ENCODE measurements at places on chromosomes 1 and 21.

DNA sequence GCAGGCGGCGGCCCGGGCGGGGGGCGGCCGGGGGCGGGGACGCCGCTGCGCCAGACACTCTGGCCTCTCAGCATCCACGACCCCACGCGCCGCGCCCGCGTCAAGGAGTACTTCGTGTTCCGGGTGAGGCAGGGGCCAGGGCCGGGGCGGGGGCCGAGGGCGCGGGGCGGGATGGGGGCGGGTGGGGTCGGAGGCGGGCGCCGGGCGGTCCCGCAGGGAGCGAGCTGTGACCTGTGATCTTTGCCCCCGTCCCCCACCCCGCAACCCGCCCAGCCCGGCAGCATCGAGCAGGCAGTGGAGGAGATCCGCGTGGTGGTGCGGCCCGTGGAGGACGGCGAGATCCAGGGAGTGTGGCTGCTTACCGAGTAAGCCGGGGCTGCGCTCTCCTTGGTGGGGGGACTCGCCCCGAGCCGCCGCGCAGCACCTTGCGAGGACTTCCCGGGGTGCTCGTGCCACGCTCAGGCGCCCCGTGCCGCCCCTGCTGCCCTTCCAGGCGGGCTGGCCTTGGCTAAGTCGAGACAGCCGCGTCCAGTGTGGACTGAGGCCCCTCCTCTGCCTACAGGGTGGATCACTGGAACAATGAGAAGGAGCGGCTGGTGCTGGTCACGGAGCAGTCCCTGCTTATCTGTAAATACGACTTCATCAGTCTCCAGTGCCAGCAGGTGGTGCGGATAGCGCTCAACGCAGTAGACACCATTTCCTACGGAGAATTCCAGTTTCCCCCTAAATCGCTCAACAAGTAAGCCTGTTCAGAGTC is 514 bp downstream of the TPRG1L start:
- no peak for DNase-seq

GRCh38 chr1:148318123-148318903 is 164.8 kb downstream of the PPIAL4G start:
- DNase-seq, result peak; percentile 63

- no peak for DNase-seq
Observed at GRCh38 chr1:32702599-32703478, at the start of gene SYNC. Gene SYNC, minus strand, starts transcription at chr1:32702770. Its CDS starts 110 bp downstream, at chr1:32702660.

DNA sequence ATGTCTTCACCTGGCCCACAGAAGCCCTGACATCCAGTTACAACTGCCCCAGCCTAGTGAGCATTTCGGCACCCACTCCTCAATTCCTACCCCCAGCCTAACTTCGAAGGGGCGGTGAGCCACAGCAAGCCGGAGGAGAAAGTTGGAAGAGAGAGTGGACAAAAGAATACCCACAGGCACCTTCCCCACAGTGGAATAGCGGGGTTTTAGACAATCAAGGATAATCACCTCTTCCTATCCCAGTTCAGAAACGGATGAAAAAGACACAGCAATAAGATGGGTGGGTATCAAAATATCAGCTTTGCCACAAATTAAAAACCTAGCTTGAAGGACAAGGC is 1.3 kb upstream of the LSS start:
- DNase-seq, result no peak

DNA sequence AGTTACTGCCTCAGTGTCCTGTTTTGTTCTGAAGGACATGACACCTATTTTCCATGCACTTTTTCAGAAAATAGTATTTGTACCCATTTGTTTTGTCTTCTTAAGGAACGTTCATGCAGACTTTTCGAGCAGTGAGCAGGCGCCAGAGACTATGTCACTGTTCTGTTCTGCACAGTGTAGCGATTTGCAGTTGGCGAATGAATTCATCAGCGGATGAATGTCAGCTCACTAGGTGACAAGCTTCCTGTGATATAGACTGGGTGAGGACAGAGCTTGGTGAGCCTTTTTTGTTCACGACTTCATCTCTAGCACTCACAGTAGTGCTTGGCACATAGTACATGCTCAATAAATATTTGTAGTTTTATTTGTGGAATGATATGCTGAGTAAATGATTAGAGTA is 177.8 kb downstream of the NFIA start:
- DNase-seq, result no peak

DNA sequence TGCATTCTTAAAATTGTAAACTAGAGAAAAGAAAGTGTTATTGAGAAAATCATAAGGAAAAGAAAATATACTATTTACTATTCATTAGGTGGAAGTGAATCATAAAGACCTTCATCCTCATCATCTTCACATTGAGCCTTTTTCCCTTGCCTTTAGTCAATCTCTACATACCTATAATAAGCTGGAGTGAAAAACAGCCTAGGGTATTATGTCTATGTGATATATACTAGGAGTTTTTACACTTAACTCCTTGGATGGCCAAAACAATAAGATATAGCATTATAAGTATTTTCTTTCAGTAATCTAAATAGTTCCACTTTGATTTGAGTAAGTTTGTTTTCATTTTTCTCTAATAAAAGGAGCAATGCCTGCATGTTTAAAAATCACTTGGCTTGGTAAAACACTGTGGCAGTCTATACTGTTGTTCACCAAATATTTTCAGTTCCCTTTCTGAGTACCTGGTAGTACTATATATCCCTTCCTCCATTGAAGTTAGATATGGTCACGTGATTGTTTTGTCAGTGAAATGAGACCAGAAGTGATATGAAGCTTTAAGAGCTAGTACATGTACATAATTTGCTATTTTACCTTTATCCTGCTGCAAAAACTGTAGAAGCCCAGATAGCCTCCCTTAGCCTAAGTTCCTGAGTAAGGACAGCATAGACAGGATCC is 78.3 kb downstream of the CLEC20A start:
- no peak for DNase-seq

GRCh38 chr1:232797856-232798510 is 7.2 kb upstream of the MAP10 start:
- DNase-seq, result no peak

DNA sequence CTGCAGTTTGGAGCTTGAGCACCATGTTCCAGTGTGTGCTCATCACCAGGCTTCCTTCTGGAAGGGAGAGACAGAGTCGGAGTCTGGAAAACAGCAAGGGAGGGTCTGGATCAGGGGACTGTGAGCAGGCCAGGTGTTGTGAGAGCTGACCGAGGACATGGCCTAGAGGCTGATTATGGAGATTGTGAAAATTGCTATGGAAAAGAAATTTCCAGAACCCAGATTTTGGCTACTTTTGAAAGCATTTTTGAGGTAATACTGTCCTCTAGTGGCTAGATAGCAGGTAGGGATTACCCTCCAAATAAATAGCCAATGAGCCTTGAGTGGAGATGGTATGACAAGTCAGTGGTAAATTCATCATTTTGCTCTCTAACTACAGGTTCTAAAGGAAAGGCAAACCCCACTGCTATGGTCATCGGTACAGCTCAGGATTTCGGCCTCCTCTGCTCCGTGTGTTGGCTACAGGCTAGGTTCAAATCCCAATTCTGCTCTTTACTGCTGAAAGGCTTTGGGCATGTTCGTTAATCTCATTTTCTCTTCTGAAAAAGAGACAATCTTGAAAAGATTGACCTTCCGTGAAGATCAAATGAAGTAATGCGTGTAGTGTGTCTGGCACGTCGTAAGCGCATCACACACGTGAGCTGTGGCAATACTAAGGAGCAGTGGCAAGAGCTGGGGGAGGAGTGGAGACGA is 1.0 kb upstream of the HAO2 start:
- DNase-seq, result no peak

DNA sequence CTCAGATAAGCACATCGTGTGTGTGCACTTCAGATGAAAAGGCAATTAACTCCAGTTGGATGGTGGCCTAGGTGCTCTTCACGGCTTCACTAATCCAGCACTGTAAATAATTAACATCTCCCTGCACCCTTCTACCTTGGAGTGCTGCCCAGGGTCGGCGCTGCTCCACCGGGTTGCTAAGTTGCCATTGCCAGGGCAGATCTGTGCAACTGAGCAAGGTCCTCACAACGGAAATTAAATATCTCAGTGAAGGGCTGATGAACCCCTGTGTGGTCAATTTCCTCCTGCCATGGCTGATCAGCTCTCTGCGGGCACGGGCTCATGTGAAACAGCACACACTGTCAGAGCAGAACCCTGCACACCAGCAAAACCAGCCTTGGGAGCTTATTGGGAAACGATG is 63.2 kb downstream of the SYDE2 start:
- no peak for DNase-seq

GRCh38 chr1:4322881-4323280 is 331.5 kb upstream of the AJAP1 start:
- no peak for DNase-seq

DNA sequence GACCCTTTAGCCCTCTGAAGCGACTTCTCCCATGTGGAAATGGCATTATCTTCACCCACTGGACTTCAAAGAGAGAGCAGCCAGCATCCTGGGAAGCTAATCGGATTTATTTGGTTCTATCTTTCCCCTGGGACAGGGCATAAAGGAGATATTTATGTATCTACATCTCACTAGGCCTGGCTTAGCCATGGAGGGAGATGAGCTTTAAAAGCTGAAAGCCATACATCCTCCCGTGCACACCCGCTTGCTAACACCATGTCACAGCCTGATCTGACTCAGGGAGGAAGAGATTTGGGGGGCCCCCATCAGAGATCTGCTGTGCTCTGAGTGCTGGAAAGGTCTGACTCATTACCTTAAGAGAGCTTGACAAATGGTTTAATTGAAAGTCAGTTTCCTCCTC is 155.9 kb downstream of the PLXNA2 start:
- DNase-seq, result no peak

GRCh38 chr1:233904633-233905415 is at the start of gene SLC35F3:
Gene SLC35F3, plus strand, starts transcription at chr1:233904676.
- DNase-seq, result no peak

- DNase-seq, result no peak
Observed at GRCh38 chr1:216332003-216332402, 91.2 kb downstream of the USH2A start.

DNA sequence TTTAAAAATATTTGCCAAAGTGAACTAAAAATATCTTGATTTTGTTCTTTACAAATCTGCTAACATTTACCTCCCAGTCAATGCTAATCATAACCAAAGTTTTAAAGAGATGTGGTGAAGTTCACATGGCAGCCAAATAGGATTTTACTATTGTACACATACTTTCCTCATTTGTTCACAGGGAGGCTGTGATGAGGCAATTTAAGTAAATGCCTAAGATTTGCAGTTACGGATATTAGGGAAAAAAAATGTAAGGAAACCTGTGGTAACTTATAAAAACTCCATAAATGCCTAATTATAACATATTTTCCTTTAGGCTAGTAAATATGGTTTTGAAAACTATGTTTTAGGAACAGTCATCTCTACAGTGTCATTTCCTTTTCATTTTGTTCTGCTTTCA is 32.4 kb downstream of the RGS5 start:
- DNase-seq, result no peak

GRCh38 chr1:9153152-9153551 is 24.2 kb upstream of the GPR157 start:
- DNase-seq, result no peak

- DNase-seq, result no peak
Observed at GRCh38 chr1:176619261-176619660, 156.3 kb downstream of the PAPPA2 start.

DNA sequence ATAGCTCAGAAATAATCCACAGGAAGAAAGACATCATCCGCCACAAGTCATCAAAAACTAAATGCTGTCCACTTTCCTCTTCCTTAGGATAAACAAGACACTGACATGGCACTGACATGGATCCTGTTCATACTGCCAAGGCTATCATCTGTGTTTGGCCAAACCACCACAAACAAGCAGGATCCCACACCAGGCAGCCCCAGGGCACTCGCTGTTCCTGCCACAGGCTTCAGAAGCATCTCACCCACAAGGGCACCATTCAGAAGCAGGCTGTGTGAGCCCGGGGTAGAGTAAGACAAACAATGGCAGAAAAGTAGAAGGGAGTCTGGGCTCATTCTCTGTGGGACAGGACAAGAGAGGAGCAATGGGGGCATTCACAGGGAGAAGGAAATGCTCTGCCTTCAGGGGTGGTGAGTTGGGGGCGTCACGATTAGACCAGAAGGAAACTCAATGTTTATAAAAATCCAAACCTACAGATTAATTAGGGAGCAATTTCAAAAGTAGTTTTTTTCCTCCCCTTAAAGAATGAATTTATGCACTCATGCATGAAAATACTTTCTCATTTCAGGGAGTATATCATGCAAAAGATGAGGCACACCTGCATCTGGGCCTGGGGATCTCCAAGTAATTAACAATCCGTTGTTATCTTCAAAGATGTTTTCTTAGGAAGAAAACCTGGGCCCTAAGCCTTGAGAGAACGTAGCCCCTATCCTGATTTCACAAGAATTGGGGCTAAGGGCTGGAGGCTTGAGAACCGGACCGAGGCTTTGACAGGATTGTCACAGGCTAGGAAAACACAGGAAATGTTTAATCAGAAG is 43.3 kb upstream of the ATP1A1 start:
- no peak for DNase-seq

DNA sequence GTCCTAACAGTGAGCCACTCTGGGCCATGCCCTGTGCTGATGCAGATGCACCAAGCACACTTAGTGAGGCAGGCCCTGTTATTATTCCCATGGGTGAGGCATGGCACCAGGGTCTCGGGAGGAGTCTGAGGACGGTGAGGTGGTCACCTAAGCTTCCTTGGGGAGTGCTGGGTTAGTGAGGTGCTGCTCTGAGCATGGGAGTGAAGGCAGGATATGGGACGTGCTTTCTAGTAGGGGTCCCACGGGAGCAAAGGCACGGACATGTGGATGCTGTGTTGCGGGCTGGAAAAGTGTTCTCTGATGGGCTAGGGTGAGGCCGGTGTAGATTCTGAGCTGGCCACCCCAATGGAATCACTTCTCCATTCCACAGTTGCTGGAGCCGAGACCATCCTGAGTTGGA is 77.5 kb upstream of the CSF3R start:
- no peak for DNase-seq

DNA sequence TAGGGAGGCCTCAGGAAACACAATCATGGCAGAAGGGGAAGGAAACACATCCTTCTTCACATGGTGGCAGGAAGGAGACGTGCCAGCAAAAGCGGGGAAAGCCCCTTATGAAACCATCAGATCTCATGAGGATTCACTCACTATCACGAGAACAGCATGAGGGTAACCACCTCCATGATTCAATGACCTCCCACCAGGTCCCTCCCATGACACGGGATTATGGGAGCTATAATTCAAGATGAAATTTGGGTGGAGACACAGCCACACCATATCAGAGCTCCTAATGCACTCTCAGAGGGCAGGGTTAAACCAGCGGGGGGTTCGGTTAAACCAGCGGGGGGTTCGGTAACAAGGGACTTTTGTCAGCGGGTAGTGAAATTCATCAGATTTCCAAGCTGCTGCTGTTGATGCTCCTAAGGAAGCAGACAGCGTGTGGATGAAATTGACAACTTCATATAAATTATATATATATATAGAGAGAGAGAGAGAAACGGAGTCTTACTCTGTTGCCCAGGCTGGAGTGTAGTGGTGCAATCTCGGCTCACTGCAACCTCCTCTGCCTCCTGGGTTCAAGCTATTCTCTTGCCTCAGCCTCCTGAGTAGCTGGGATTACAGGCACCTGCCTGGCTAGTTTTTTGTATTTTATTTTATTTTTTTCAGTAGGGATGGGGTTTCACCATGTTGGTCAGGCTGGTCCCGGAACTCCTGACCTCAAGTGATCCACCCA is 4.2 kb downstream of the CSTB start:
- no peak for DNase-seq

- no peak for DNase-seq
Observed at GRCh38 chr1:173479649-173480048, 2.5 kb downstream of the PRDX6 start.
